Choroid plexus epithelial cell (primary cell): ENCODE measurements at places on chromosomes 2 and 18.

DNA sequence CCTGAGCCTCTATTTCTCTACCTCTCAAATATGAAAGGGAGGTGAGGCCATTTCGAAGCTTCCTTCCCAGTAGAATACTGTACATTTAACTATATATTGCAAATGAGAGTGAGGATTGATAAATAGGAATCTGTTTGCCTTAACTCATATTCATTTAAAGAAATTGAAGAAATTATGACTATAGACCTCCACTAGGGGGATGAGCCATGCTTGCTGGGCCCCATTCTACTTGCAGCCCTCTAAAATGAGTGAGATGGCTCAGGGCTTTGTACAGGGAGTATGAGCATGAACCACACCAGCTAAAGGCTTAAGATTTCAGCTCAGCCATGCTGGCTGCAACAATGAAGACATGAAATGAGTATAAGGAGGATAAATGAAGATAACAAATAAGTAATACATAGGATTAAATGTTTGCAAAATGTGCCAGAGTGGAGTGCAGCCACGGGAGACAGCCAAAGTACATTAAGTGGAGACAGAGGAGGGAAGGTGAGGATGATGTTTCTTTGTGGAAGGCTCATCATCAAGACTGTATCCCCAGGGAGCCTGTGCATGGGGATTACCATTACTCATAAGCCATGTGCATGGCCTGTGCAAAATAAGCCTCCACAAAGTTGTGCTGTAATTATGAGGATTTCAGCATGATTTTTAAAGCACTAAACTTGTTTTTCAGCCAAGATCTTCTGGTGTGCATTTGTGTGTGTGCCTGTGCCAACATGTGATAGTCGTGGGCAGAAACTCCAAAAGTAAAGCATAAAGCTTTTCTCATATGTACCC lies 300.8 kb downstream of the CNTNAP5 start:
- DNase-seq, result no peak

- no peak for DNase-seq
Measured at GRCh38 chr2:38153476-38154135, 77.7 kb upstream of the CYP1B1 start.

GRCh38 chr2:102037681-102038080 lies 45.9 kb downstream of the IL1R2 start:
- DNase-seq, result peak; percentile 68

DNA sequence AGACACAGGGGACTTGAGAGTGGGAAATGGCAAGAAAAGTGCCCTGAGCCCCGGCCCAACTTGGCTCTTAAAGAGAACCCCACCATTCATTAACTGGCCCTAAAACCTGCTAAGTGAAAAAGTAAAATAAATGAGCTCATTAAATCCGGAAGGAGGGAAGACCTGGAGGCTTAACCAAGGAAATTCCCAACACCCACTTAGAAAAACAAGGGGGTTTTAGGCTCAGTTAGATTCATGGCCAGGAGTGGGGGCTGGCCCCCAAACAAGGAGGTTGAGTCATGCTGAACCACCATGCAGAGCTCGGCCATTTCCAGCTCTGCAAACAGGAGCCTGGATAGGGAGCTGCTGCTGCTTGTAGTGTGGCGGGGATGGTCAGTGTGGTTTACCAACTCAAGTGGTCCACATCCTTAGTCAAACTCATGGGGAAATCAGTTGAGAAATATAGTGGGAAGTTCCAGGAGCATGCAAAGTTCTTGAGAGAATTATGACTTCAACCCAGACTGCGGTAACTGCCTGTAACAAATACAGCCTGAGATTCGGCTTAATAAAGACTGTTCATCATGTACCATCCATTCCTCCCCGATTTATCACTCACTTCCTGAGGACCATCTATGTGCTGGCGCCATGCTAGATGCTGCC lies 39.7 kb upstream of the MRPL19 start:
- no peak for DNase-seq

DNA sequence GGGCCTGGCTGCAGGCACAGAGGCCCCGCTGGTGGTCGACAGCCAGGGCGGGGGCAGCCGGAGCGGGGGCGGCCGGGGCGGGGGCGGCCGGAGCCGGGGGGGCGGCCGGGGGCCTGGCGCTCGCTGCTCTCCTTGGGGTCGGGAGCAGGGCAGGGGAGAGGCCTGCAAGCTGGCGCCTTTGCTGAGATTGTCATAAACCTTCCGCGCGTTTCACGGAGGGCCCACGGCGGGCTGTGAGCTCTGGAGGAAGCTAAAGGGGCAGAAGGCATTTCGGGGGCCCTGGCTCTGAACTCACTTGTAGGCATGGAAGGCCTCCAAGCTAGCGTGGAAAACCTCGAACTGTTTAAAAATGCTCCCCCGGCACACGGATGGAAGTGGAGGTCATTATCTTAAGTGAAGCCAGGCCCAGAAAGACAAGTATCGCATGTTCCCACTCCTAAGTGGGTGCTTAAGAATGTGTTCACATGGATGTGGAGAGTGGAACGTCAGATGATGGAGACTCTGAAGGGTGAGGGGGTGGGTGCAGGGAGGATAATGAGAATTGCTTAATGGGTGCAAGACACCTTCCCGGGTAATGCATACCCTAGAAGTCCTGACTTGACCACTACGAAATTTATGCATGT lies 629 bp downstream of the PRELID3A start:
- DNase-seq, result peak; percentile 31

DNA sequence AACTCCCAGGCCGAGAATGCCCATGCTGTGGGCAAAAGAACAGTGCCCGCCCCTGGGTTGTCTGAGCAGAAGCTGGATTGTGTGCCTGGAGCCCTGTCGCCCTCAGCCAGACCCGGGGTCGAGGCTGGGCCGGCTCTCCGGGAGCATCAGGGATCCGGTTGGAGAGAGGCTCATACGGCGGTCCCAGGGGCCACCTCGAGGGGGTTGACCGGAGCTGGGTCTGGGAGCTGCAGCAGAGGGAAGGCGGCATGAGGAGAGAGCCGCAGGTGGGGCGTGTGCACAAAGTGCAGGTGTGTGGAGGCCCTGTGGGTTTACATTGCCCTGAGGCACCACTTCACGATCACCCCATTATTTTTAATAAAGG lies 39.5 kb downstream of the MBP start:
- no peak for DNase-seq

DNA sequence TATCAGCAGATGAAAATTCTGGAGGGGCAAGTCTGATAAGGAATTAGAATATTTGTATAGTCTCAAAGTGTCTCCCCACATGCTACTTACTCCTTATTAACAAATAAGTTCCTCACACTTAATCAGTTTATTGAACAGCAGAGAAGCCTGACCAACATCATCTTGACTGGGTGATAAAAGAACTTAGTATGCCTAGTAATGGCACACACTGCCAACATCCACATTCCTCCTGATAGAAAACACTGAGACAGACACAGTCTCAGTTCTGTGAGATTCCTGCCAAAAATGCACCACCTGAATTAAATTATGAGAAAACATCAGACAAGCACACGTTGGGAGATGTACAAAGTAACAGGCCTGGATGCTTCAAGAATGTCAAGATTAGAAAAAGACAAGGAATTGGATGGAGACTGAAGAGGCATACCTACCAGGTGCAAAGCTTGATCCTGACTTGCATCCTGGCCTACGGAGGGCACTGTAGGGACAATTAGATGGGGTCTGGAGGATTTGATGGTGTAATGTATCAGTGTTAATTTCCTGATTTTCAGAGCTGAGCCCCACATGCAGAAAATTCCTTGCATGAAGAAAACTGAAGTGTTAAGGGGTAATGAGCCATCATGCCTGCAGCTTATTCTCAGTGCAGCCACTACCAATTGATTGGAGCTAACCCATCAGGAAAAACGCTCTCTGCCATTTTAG lies 200.4 kb upstream of the SH3BP4 start:
- no peak for DNase-seq

GRCh38 chr2:150944315-150944714 lies 317.3 kb downstream of the RBM43 start:
- no peak for DNase-seq

GRCh38 chr2:147501968-147502367 lies 342.9 kb upstream of the ACVR2A start:
- DNase-seq, result no peak

DNA sequence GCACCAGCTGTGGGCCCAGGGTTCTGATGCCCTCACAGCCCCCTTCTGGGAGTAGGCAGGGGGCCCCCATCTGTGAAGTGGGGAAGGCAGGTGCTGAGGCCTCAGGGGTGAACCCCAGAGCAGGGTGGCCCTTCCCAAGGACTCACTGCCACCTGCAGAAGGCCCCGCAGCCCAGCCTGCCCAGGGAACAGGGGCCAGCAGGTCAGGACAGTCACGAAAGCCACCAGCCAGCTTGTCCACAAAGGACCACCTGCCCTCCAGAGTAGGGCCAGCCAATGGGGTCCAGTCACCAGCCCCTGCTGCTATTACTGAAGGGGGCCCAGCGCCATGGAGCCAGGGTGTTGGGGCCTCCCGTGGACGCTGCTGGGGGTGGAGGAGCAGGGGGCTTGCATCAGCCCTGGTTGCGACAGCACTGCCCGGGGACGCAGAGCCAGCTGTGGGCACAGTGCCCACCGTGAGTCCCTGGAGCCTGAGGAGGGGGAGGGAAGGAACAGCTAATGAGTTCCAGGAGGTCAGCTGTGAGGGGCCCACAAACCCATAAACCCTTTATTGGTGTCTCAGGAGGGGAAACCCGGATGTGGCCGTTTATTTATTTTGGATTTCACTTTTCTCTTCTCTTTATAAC lies 11.5 kb upstream of the SNED1 start:
- DNase-seq, result peak; percentile 42

DNA sequence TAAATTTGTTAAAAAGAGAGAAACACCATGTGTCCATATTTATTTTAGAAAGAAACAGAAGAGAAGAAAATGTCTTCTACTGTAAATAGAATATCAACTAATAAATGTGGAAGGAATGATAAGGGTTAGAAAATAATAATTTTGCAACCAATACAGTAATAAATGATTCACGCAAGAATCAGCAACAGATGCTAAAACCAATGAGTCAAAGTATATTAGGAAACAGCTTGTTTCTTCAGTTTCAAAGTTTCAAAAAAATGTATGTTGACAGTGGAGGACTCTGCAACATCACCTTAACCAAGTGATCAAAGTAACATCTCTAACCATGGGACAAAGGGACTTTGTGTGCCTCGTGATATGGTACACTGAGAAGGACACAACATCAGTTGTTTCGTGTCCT lies 147.0 kb downstream of the TWIST2 start:
- no peak for DNase-seq

DNA sequence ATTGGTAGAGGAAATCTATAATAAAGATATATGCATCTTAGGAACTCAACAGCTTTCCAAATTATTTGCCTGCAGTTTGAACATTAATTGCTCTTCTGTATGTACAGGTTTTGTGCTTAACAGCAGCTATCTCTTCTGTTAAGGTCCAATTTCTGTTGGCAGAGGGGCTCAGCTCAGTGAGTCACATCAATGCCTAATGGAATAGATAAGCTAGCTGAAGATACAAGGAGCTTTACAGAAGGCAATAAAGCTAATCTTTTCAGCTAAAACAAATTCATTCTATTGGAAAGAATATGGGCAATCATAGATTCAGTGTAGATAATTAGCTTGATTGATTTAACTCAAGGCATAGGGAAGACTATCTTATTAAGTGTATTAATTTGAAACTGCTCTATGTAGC lies 58.4 kb upstream of the UNC80 start:
- DNase-seq, result no peak

- no peak for DNase-seq
Measured at GRCh38 chr2:106551417-106552130, 64.4 kb downstream of the CD8B2 start.

GRCh38 chr2:196174404-196174803 lies 3.0 kb upstream of the STK17B start:
- no peak for DNase-seq

GRCh38 chr2:150544731-150545130 lies 57.3 kb upstream of the RND3 start:
- DNase-seq, result no peak

DNA sequence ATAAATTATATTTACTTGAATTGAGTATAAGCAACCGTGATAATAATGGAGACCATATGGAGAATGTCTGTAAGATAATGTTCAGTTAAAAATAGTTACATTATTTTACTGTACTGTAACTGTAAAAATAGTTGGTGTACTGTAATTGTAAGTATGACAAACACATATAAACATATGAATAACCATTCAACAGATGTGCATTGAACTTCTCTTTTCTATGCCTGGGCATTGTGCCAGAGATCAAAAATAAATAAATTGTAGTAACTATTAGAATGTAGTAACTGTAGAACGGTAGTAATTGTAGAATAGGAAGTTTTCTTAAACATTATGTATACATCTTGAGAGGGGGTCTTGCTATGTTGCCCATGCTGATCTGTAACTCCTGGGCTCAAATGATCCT lies 287.4 kb upstream of the EPAS1 start:
- DNase-seq, result no peak

GRCh38 chr2:112906276-112906675 lies 4.7 kb upstream of the IL37 start:
- DNase-seq, result no peak
